ENCODE measurements at places on chromosomes 12 and 14.

DNA sequence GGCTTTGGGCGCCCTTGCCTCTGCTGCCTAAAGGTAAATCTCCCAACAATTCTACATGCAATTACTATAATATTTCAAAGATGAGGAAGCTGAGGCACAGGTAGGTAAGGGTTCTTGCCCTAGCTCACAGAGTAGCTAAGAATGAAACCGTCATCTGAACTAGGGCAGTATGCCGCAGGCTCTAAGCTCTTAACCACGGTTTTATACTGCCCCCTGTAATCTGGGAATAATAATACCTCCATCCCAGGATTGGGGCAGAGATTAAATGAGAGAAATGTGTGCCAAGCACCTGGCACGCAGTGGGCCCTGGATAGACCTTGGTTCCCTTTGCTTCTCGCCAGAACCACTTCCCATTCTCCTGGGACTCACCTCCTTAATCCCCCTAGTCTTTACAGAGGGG lies 1.5 kb upstream of the HRK start:
- DNase-seq: no peak

- DNase-seq: no peak
Measured at GRCh38 chr12:81758421-81759189, 545 bp downstream of the PPFIA2 start.

DNA sequence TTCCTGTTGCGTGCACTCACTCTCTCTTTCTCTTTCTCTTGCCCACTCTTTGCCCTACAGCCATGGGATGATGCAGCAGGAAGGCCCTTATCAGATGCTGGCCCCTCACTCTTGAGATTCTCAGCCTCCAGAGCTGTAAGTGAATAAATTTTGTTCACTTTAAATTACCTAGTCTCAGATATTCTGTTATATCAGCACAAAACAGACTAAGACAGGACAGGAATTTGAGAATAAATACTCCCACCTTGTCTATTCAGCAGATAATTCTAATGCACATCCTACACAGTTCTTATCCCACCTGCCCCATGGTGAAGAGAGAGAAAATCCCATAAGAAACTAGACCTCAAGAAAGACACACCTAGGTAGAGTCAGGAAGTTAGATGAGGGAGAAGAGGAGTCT lies 25.8 kb upstream of the G2E3 start:
- DNase-seq: no peak

DNA sequence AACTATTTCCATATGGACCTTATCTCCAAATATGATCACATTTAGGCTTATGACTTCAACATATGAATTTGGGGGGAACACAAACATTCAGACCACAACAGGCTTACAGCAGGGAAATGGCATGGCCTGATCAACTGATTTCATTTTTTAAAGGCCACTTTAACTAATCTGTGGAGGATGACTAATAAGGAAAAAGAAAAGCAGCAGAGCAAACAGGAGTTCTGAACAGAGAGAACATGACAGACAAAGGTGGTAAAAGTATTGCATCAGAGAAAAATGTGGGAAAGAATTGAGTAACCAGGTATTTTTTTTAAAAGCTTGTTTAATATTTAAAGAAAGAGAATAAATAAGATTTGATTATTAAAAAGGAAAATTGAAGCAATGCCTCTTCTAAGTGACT lies 366.1 kb upstream of the TMPO start:
- DNase-seq: no peak

GRCh38 chr12:67414011-67414715 lies 145.0 kb downstream of the CAND1 start:
- DNase-seq: no peak

DNA sequence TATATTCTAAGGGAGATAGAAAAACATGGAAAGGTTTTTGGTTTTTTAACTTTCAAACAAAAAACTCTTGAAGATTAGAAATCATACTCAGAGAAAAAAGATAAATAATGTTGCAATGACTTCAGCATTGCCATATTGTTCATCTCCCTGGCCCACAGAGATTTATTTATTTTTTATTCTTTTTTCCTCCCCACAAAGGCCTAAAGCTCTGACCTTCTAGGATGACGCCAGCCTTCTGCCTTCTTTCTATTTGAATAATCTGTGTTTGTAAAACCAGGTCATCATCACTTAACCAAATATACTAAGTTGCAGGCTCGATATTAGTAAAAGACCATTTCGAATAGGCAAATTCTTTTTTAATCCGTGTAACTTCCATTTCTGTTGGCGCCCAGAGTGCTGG lies 4.4 kb upstream of the DCP1B start:
- DNase-seq: no peak

DNA sequence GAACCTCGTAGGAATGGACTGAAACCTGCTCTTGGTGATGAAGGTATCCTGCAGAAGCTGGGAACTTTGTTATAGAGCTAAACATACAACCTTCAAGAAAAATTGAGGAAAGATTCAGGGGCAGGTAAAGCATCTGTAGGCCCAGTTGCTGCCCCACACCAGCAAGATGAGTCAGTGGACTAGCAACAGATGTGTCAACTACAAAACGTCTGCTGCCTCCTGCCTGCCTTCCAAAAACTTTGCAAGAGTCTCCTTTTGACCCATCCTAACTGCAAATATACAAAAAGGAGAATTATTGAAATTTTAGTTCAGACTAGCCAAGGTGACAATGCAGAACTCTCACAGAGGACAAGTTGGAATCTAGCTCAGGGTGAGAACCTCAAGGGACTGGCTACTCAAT lies 60.9 kb upstream of the TMTC1 start:
- no peak for DNase-seq

- DNase-seq: no peak
Measured at GRCh38 chr14:53213761-53214160, 60.6 kb upstream of the DDHD1 start.

DNA sequence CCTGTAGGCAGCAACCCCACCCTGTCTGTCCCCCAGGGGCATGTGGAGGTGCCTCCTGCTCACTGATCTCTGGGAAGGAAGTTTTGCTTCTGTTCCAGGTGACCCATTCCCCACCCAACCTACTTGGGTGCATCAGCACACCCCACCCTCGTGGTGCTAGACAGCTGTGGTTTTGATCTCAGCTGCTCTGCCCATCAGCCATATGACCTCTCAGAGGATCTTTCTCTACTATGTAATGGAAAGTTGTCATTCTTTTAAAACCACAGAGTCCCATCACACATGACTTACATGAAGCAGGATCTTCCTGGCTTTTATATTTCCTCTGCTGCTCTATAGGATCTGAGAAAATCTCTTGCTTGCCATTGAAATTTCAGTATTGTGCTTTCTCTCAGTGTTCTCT lies 13.5 kb upstream of the KRT82 start:
- DNase-seq: no peak

- no peak for DNase-seq
Measured at GRCh38 chr14:68112442-68112841, 292.9 kb downstream of the RAD51B start.

DNA sequence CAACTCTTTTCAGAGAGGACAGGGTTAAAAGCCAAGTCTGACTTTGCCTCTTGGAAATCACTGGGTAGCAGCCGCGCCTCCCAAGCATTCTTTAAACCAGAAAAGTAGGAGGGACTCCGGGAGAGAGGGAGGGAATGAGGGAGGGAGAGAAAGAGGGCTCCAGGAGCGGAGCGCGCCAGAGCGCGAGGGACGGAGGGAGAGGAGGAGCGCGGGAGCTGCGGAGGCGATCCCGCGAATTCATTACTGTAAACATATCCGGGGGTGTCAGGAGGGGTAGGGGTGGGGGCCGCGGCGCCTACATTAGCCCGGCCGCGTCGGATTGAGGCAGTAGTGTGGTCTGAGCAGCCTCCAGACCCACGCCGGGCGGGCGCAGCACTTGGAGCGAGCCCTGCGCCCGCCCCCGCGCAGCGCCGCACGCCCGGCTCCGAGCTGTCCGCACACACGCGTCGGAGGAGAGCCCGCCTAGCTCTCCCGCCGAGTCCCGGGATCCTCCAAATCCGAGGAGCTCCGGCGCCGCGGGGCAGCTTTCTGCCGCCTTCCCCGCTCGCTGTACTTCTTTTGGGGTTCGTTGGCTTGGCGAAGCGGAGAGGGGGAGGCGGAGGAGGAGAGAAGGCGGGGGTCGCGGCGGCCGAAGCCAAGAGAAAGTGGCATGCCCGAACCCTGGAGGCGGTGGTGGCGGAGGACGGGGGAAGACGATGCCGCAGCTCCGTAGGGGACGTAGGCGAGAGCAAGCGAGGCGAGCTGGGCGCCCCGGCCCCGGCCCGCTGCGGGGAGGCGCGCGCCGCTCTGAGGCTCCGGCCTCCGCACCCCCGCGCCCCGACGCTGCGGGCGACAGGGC lies 3.3 kb downstream of the FLRT2 start:
- no peak for DNase-seq

GRCh38 chr12:131471271-131471905 lies 239.5 kb upstream of the SFSWAP start:
- DNase-seq: no peak

DNA sequence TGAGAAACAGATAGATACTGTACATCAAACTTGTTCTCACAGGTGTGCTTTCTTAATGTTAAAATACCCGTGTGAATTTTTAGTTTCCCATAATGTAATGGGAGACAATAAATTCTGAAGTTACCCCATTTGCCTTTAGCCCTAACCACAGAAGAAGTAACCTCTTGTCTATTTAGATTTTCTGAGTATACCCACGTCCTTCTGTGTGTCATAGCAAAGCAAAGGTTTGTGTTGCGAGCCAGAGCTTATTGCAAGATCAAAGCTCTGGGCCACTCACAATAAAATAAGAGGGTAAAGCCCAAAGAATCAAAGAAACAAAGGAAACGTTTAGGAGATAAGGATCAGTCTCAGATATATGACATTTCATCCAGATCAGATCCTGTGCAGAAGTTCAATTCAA lies 73.9 kb downstream of the BMP4 start:
- DNase-seq: no peak

DNA sequence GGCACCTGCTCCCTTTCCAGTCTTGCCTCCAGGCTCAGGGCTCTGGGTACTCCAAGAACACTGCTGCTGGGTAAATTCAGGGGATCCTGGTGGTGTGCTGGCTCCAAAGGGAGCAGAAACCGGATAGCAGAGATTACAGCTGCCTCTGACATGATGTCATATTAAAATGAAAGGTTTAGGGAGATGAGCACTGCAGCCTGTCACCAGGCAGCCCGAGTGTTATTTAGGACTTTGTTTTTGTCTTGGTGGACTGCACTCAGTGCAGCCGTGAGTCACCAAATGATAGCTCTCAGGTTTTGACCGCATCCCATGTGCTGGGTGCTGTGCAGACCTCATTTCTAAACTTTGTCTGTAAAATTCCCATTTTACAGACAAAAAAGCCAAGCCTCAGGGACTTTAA lies 266.0 kb upstream of the CRY1 start:
- DNase-seq: no peak

DNA sequence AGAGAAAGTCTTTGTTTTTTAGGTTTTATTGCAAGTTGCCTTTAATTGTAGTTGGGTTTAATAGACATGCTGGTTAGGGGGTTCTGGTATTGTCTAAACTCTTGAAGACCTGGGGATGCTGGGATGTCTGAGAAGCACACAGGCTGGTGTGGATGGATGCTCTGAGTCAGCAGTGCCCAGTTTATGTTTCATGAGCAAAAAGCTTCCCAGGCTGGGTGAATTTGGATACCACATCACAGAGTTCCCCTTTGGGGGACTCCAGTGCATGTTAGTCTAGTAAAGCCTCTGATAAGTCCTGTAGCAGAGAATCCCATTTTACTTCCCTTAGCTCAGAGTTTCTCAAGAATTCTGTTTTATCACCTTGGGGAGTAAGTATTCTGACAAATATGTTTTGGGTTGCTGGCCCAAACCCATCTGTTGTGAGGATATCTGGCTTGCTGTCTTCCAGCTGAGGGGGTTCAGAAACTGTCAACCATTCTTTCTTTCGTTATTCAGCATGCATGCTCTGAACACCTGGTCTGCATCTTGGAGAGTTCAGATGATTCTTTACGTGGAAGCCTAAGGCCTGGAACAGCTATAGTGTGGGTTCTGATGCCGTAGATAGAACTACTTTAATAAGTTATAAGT lies 509.1 kb downstream of the VRK1 start:
- no peak for DNase-seq

GRCh38 chr12:121740847-121741246 lies 28.3 kb downstream of the TMEM120B start:
- no peak for DNase-seq

GRCh38 chr12:75970310-75970709 lies 61.3 kb downstream of the PHLDA1 start:
- DNase-seq: no peak

DNA sequence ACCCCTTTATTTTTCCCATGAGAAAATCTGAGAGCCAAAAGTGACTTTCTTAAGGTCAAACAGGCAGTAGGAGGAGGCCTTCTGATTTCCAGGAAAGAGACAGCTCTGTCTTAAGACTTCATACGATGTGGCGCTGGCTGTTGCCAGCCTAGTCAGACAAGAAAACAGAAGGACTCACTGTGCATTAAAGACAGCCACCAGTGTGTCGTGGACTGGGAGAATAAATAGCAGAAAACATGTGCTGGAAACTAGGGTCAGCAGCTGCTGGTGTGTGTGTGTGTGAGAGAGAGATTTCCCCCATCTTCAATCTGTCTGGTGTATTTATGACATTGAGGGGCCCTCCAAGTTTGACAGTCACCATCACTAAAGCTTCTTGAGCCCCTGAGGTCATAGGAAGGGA lies 708.6 kb upstream of the TMEM132C start:
- DNase-seq: no peak

- no peak for DNase-seq
Measured at GRCh38 chr14:37994846-37995372, 212.8 kb upstream of the SSTR1 start.

DNA sequence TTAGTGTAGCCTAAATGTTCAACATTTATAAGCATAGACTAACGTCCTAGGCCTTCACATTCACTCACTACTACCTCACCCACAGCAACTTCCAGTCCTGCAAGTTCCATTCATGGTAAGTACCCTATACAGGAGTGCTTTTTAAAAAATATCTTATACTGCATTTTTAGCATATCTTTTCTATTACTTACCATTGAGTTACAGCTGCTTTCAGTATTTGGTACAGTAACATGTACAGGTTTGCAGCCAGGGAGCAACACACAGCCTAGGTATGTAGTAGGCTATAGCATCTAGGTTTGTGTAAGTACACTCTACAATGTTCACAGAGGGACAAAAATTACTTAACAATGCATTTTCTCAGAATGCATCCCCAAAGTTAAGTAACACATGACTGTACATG lies 17.4 kb downstream of the IPO8 start:
- DNase-seq: no peak

Measured in stimulated activated CD8-positive, alpha-beta memory T cell treated with anti-CD3 and anti-CD28 coated beads, Interleukin-2, amount 100 ng/mL, for 1 hour (primary cell).